Fibroblast of skin of left quadriceps (primary cell): ENCODE measurements at places on chromosomes 16 and 17.

GRCh38 chr17:38469875-38470274 is 41.6 kb downstream of the ARHGAP23 start:
- peak; percentile 52 for DNase-seq

DNA sequence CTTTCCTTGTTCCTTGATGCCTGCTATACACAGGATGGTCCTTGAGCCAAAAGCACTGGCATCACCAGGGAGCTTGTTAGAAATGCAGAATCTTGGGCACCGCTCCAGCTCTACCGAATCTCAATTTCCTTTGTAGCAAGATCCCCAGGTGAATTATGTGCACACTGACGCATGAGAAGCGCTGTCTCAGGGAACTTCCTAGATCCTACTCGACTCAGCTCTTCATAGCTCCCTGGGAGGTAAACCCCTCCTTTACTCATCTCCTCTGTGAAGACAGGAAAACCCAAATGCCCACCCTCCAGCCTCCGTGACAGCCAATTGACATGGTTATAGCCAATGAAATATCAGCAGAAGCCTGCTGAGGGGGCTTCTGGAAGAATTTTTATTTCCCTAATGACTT is 4.1 kb downstream of the USP31 start:
- no peak for DNase-seq

- no peak for DNase-seq
Observed at GRCh38 chr17:59141860-59142259, 13.1 kb downstream of the SKA2 start.

DNA sequence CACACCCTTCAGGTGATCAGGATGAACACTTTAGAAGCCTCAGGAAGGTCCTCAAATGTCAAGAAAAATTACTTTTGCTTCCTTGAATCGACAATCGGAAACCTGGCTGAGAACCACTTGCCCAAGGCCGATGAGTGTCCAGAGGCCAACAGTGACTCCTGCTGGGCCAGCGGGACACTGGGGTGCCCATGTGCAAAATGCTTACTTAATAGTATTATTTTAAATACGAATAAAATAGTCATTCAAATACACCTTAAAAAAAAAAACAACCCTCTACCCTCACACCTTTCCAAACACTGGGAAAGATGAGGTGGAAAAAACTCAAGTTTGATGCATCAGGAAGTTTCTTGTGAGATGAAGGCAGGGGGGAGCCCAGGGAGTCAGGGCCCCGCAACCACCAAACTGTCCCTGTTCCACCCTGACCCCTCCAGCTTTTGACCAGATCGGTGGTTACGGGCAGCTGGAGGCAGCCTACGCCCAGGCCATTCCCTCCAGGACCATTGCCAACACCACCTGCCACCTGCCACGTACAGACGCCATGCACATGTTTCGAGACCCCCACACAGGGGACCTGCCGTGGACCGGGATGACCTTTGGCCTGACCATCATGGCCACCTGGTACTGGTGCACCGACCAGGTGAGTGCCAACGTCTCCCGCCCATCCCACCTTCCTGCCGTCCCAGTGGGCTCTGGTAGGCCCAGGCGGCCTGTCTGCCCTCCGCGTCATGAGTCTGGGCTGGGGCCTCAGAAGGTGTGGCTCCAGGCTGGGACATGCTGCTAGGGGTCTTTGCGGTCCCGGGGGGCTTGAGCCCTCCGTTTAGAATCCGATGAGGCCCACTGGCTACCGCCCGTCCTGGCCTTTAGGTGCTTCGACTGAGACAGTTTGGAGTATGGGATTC is 18.9 kb downstream of the SLC5A10 start:
- no peak for DNase-seq

DNA sequence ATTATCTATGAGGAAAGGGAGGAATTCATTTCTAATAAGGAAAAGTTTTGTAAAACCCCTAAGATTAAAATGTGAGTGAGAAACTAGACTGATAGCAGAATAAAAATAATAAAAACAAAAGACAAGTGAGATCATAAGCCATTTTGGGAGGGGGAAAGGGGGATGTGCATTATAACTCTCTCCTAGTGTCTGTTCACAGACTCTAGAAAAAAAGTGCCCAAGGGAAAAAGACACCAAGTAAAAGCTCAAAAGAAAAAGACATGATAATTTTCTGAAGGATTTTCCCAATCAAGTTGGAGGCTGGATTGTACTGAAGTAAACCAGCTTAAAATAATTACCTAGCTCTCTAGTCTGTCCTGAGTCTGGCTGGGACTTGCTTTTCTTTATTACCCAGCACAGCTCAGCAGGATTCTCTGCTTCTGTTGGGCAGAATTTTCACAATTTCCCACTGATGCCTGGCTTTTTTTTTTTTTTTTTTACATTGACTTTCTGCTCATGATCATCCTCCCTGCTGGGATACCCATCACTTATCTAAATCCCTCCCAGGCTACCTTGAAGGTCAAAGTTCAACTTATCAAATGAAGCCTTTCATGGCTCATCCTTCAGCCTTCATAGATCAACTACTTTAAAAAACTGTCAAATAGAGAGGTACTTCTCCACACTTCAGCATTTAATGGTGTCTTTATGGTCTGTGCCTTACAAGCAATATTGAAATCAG is 124.2 kb upstream of the KCNJ16 start:
- no peak for DNase-seq

DNA sequence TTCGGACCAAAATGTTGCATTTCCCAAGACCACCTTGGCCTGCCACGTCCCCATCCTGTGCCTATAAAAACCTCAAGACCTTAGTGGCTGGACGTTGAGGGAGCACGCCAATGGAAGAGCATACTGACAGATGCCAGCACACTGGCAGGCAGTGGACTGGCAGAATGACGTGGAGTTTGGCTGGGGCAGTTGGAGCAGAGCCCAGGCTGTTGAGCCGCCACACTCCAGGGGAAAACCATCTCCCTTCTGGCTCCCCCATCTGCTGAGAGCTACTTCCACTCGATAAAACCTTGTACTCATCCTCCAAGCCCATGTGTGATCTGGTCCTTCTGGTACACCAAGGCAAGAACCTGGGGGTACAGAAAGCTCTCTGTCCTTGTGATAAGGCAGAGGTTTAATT is 494.1 kb downstream of the CDH11 start:
- no peak for DNase-seq

GRCh38 chr17:3903051-3903825 is 10.4 kb upstream of the CAMKK1 start:
- no peak for DNase-seq

DNA sequence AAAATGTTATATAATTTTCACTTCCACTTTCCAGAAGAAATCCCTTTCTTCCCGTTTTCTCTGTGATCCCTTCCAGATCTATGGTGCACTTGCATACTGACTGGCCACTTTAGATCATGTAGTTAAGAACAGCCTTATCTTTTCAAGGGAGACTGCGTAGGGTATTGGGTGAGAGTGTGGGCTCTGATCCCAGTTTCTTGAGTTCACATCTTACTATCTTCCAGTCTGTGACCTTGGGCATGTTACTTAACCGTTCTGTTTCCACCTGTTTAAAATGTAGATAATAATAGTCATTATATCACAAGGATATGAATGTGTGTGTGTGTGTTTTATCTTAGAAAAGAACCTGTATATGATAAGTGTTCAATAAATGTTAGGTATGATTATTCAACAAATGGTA is 83.7 kb downstream of the TANGO6 start:
- no peak for DNase-seq

GRCh38 chr17:80743181-80743771 is 198.6 kb downstream of the RPTOR start:
- DNase-seq = no peak

DNA sequence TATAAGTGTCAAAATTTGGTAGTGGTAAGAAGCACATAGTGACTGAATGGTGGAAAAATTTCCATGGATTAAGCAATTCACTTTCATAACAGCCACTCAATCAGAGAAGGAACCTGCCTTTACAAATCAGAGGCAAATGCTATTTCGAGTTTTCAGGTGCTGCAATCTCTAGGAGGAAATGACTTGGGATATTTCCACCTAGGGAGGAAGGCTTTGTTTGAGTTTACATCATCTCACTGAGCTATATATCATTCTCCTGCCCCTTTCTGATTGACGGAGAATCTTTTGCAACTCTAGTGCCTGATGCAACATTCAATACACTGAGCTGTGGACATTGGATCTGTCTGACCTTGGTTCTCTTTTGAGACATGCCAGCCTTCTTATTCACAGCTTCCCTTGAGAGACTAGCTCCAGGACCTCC is 26.3 kb downstream of the MARCHF10 start:
- DNase-seq = peak; percentile 54

GRCh38 chr16:55036371-55036821 is 105.7 kb downstream of the IRX5 start:
- DNase-seq = no peak

DNA sequence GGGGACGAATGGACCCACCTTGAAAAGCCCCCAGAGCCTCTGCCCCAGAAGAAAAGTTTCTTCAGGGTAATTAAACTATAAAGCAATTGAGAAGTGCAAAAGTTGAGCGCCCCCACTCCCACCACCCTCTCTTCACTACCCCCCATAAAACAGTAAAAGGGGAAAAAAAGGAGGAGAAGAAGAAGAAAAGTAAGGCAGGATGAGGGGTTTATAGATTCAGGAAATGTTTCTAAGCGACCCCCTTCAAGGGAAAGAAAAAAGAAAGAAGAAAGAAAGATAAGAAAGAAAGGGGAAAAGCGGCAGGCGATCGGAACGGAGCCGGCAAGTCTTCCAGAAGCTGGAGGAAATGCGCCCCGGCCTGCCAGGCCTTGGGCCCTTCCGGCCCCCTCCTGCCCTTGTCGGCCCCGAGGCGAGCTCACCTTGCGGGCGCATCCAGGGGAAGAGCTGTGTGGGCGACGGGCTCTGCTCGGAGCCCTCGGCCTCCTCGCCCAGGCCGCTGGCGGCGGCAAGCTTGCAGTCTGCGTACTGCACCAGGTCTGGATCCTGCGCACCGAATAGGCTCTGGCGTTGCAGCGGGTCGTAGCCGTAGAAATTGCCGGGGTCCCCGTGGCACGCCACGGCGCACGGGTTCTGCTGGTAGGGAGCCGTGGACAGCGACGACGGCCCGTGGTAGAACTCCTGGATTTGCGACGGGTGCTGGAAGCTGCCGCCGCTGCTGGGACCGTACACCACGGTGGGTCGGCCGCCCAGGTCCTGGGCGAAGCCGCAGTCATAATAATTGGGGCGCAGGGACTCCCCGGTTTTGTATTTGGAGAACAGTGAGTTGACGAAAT is 1.0 kb downstream of the HOXB8 start:
- DNase-seq = no peak

DNA sequence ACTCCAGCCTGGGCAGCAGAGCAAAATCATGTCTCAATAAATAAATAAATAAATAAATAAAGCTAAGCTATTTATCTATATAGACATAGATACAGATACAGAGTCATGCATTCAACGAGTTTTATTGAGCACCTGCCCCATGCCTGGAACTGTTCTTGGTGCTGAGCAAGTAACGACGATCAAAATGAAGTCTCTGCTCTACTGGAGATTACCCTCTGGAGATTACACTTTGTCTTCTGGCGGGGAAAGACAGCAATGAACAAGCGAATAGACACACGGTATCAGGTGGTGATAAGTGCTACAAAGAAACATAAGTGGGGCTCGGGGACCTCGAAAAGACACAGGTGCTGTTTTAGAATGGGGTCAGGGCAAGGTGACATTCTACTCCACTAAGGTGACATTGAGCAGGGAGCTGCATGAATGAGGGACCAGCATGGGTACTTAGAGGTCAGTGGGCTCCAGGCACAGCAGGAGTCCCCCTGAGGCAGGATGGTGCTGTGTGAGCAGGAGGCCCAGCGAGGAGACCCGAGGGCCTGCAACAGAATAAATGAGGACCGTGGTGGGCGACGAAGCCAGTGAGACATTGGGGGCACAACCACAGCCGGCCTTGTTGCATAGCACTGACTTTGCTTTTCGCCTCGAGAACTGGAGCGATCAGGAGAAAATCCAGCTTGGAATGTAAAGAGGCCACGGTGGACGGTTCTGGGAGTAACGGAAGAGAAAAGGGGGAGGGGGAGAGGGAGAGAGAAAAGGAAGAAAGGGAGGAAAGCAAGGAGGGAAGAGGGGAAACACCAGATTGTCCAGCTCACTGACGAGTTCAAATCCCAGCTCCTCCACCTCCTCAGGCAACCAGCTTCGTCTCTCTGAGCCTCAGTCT is 42.4 kb upstream of the MEAK7 start:
- no peak for DNase-seq
